ENCODE measurements at places on chromosomes 5 and 9. TPM values are rescaled to one million over a fixed set of nuclear protein-coding genes. Genes with fewer than 3 reads are reported as not detected.

The BTNL3 gene
- total RNA-seq = not detected

The STKLD1 gene
- total RNA-seq = 0.95 TPM

The OTP gene
- not detected for total RNA-seq

The RASGEF1C gene
- total RNA-seq = not detected

The NOXA1 gene
- total RNA-seq = 0.26 TPM

The SLC34A1 gene
- not detected for total RNA-seq
